Stimulated activated CD4-positive, alpha-beta T cell treated with anti-CD3 and anti-CD28 coated beads, Interleukin-4, amount 100 ng/mL, for 4 hours (primary cell): ENCODE measurements at places on chromosomes 1 and 21.

GRCh38 chr1:6329851-6330250, 63.7 kb downstream of the ACOT7 start:
- no peak for DNase-seq

- DNase-seq, result no peak
Measured at GRCh38 chr1:3261007-3261968, 192.3 kb downstream of the PRDM16 start.

GRCh38 chr21:45209046-45209445, 78.6 kb downstream of the POFUT2 start:
- DNase-seq, result no peak

GRCh38 chr1:41072051-41072450, 50.5 kb upstream of the SLFNL1 start:
- no peak for DNase-seq

DNA sequence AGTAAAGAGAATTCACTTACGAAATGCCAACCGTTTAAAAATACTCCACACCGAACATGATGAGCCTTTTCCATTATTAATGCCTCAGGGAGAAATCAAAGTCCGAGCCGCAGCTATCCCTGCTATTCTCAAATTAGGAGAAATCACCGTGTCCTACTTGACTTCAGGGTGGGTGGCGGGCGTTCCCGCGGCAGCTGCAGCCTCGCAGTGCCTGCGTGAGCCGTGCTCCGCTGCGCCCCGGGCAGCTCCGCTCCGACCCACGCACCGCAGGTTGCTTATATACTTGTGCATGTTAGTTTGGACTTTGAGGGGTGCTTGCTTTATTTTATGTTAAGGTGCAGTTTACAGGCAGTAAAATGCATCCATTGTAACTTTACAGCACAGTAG, 35.6 kb upstream of the PCBP3 start:
- no peak for DNase-seq

- DNase-seq, result no peak
Measured at GRCh38 chr21:41016472-41016871, 151.5 kb upstream of the BACE2 start.

- peak; percentile 7 for DNase-seq
Measured at GRCh38 chr1:87045761-87046304, 131.4 kb downstream of the HS2ST1 start.

DNA sequence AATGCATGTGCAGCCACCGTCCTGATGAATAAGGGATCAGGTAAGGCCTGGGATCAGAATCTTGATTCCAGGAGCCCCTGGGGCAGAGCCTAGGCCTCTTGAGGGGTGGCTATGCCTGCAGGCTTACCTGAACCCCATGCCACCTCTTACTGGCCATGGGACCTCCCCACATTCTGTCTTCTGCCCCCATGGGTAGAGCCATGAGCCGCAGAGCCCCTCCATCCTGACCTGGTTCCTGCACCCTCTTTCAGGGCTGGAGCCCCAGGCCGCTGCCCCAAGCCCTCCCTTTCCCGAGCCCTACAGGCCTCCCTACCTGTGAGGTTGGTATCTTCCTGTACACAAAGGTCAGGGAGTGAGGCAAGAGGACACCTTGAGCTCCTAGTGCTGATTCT, 120.8 kb downstream of the DMRTB1 start:
- no peak for DNase-seq

- DNase-seq, result no peak
Measured at GRCh38 chr1:198143797-198144196, 13.0 kb upstream of the NEK7 start.

DNA sequence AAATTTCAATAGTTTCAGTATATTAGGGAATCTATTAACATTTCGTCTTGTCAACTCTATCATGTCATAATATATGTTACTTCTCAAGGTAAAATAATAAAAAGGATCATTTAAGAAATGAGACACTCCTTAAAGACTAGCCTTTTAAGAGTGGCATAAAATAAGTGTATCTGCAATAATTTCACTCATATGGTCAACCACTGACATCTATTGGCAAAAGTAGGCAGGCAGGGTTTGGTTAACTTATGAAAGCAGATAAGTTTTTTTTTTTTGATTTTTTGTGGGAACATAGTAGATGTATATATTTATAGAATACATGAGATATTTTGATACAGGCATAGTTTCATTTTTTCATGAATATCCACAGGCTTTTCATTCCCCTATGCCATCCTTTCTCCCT, 5.5 kb upstream of the RGS21 start:
- DNase-seq, result no peak

GRCh38 chr1:175566247-175566646, 177.1 kb downstream of the TNR start:
- no peak for DNase-seq

- no peak for DNase-seq
Measured at GRCh38 chr1:21816602-21817302, 4.7 kb downstream of the LDLRAD2 start.

GRCh38 chr1:233112186-233113008, 162.0 kb downstream of the NTPCR start:
- no peak for DNase-seq

GRCh38 chr1:29474274-29475244, 238.2 kb downstream of the PTPRU start:
- DNase-seq, result no peak

DNA sequence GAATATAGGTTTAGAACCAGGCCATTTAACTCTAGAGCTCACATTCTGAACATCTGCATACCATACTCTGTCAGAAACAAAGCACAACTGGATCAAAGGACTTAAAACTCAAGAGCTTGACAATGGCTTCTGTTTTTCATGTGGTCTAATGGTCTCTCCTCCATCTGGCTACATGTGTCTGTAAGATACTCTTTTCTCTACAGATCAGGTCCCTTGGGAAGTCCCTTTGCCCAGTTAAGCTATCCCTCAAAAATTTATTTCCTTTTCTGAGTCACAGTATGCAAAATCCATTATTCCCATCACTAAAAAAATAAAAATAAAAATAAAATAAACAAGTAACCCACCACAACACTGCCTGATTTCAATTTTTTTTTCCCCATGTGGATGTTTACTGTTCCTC, 357.0 kb upstream of the PRMT6 start:
- DNase-seq, result no peak

- no peak for DNase-seq
Measured at GRCh38 chr1:11245248-11245647, 17.1 kb downstream of the MTOR start.

DNA sequence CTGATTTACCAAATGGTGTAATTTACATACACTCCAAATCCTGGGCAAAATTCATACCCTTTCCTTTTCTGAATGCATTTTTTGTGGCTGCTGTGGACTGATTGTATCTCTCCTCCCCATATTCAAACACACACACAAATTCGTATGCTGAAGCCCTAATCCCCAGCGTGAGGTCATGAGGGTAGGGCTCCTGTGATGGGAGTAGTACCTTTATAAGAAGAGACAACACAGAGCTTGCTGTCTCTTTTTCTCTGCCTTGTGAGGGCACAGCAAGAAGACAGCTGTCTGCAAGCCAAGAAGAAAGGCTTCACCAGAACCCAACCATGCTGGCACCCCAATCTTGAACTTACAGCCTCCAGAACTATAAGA, 24.4 kb downstream of the DUSP10 start:
- DNase-seq, result no peak

- DNase-seq, result no peak
Measured at GRCh38 chr1:12001996-12002493, 17.3 kb upstream of the MIIP start.

DNA sequence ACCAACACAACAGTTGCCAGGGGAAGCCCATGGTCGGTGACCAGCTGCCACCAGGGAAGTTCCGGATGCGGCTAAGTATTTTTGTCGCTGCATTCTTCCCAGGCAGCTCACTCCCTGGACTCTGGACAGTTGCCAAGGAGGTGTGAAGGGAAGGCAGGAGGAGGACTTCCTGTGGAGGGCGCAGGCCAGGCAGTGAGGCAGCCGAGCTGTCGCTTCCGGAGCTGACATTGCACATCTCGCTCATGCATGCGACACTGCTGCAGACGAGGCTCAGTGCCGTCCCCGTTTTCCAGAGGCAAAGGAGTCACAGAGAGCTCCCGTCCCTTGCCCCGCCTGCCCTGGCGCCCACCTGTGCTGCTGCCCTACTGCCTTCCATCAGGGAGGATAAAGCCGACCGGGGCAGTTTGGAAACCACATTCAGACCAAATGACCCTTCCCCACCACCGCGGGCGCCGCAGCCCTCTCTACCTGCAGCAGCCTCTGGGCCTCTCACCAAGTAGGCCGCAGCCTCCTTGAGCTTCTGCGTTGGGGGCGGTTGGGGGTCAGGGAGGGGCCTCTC, 81.4 kb downstream of the NENF start:
- DNase-seq, result no peak

GRCh38 chr1:44698138-44698537, 23.6 kb downstream of the ARMH1 start:
- DNase-seq, result no peak
